ENCODE measurements at places on chromosomes 1 and 21.

- DNase-seq, result no peak
Observed at GRCh38 chr1:178361847-178362246, 134.9 kb downstream of the CLEC20A start.

DNA sequence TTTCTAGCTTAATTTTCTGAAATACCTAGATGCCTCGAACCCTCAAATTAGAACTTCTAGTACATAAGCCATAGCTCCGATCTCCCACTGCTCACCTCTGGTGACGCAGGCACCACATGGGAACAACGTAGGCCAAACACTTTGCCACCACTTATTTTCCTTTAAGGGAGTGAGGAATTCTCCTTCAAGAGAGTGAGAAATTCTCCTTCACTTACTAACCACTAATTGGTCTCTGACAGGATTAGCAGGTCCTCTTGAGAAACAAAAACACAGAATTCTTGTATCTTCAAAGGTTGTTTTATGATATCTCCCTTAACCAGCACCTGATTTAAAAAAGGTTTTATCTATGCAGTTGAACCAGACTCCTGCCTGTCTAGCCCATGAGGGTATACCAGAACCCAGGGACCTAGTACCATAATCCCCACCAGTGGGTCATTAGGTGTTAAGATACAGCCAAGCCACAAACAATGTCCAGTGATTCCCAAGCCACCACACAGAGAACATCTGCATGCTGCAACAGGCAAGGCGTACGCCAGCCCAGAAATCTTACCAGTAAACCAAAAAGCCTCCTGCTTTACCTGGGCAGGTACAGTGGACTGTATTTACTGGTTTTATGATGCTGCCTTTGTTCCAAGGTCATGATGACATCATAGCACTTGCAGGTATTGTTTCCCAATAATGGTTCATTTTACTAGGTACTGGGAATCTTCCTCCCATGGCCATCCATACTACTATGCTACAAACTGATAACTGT lies 20.3 kb upstream of the CXADR start:
- DNase-seq, result no peak

DNA sequence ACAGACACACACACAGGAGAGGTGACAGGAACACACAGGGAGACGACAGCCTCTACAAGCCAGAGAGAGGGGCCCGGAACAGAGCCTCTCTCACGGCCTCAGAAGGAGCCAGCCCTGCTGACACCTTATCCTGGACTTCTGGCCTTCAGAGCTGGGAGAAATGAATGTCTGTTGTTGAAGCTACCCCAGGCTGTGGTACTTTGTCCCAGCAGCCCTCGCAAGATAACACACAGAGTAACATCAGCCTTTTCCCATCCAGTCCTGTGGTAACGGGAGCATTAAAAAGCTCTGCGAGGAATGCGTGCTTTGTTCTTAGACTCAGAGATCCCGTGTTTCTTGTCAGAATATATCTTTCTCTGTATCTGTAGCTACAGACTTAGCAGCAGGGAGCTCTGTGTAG lies 131.2 kb downstream of the SIM2 start:
- DNase-seq, result no peak

DNA sequence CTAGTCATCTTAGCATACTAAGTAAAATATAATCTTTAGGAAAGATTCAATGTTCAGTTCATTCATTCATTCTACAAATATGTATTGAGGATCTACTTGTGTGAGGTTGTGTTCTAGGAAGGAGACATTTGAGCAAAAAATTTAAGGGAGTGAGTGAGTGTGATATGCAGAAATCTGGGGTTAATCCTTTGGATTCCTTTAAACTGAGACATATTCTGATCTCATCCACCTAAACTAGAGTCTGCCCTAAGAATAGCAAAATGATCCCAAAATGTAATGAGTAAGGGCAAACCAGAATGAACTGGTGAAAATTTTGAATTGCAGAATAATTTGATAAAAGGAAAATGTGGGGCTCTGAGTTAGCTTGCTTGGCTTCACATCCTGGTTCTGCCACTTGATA lies 8.6 kb downstream of the UBE2U start:
- no peak for DNase-seq

GRCh38 chr21:16307256-16307655 lies 577.5 kb downstream of the USP25 start:
- no peak for DNase-seq

DNA sequence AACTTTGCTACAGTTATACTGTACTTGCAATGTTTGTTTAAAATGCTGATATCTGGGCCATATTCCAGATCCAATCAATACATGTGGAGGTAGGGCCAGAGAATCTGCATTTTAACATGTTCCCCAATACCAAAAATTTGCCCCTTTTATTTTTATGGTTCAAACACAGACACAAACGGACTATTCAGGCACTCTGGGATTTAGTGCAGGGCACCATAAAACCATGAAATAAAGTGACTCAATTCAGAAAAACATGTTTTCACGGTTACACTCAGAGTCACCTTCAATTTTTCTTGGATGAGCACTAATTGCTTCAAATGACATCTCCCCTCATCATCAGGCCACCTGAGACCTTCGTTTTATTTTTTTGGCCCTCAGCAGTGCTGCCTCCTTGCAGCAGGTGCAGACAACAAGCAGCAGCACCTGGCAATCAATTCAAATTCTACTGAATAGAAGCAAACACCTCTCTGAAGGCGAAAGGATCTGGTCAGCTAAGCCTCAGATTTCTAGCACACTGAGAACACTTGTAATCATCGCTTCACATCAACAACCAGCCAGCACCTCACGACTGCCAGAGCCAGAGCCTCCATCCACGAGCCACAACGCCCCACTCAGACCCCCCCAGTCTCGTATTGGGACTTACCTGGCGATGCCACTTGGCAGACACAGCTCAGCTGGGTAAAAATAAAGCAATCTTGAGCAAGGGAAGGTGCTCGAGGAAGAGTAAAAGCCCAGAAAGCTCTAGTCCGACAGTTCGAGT lies 1.1 kb downstream of the ERO1B start:
- peak; percentile 41 for DNase-seq

DNA sequence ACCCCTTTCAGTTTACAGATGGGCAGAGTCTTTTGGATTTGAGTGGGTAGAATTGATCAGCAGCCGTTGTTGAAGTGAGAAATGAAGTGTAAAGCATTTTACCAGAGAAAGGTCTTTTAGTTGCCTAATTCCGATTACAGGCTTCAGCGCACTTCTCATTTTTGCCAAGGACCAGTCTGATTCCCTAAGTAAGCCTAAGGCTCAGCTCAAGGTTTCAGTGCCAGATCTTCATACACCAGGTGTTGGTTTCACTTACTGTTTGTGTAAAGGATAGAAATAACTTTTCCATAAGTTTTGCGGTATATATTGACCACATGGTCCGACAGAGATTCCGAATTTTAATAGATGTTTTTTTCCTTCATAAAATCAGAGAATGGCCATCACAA lies 83.9 kb upstream of the BMP8A start:
- no peak for DNase-seq

- DNase-seq, result no peak
Observed at GRCh38 chr1:3195480-3195815, 126.4 kb downstream of the PRDM16 start.

GRCh38 chr1:58739856-58740466 lies 40.1 kb upstream of the MYSM1 start:
- no peak for DNase-seq

DNA sequence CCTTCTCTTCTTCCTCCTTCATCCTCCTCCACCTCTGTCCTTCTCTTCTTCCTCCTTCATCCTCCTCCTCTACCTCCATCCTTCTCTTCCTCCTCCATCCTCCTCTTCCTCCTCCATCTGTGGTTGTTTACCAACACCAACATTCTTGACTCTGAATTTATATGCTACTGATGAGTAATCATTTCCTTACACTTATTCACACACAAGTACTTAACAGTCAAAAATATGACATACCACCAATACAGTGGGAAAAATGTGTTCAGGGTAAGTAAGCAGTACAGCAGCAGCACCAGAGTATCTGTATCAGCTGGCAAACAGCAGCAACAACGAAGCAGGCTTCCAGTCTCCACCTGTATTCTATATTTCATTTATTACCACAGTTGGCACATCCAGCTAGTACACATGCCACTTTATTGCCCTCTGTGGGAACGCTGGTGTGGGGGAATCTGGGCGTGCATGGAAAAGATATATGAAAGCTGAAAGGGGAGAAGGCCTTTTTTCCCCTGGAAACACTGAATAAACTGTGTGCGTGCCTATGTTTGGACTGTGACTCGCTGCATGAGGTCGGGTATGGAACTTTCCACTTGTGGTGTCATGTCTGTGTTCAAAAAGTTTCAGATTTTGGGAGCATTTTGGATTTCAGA lies 16.0 kb downstream of the ADSS2 start:
- DNase-seq, result peak; percentile 20

- peak; percentile 43 for DNase-seq
Observed at GRCh38 chr1:44467566-44467965, 62.5 kb downstream of the RNF220 start.

DNA sequence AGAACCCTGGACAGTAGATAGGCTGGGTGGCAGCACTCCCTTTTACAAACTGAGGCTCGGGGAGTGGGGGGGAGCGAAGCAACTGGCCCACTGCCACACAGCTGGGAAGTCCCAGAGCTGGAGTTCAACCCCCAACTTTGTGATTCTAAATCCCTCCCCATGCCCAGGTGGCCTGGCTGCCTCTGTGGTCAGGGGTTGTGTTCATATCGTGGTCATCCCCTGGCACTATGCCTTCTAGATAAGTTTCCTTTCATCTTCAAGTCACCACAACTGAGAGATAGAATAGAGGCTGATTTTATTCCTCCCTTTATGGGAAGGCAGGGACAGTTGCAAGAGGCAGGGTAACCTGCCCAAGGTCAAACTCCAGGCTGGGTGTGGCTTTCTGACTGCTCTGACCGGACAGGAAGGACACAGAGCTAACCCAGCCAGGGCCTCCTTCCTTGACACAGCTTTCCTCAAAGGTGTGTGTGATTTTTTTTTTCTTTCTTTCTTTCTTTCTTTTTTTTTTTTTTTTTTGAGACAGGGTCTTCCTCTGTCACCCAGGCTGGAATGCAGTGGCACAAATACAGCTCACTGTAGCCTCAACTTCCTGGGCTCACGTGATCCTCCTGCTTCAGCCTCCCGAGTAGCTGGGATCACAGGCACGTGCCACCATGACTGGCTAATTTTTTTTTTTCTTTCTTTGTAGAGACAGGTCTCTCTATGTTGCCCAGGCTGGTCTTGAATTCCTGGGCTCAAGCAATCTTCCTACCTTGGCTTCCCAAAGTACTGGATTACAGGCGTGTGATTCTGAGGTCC lies 18.4 kb upstream of the TNFRSF1B start:
- no peak for DNase-seq

- peak; percentile 64 for DNase-seq
Observed at GRCh38 chr1:237235091-237235490, 193.1 kb downstream of the RYR2 start.

DNA sequence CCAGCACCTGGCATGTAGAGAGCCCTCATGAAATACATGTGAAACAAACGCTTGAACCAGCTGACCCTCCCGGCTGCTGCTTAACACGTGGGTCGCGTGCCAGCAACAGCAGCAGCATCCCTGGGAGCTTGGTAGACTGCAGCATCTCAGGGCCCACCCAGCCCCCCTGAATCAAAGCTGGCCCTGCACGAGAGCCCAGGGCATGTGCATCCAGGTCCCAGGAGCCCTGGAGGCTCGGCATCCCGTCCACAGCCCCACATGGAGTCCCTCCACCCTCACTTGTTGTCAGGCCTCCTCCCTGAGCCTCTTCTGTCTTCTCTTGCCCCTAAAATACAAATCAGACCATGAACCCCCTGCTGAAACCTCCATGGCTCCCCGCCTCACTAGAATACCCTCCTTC lies 123.1 kb downstream of the MATN1 start:
- DNase-seq, result no peak

GRCh38 chr1:208127792-208128529 lies 116.2 kb downstream of the PLXNA2 start:
- no peak for DNase-seq

GRCh38 chr1:22297999-22298398 lies 153.7 kb upstream of the ZBTB40 start:
- DNase-seq, result no peak

- DNase-seq, result no peak
Observed at GRCh38 chr1:90340606-90341005, 345.7 kb downstream of the ZNF326 start.

DNA sequence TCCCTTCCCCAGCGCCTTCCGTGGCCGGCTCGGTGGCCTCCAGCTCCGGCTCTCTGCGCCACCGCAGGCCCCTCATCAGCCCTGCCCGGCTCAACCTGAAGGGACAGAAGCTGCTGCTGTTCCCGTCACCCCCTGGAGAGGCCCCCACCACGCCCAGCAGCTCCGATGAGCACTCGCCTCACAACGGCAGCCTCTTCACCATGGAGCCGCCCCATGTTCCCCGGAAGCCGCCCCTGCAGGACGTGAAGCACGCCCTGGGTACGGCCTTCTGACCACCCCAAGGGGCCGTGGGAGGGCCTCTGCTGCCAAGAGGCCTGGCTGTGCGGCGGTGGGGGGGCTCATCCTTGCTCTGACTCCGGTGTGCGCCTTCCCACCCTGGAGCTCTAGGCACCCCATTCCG lies 21.8 kb downstream of the TMEM201 start:
- DNase-seq, result no peak

DNA sequence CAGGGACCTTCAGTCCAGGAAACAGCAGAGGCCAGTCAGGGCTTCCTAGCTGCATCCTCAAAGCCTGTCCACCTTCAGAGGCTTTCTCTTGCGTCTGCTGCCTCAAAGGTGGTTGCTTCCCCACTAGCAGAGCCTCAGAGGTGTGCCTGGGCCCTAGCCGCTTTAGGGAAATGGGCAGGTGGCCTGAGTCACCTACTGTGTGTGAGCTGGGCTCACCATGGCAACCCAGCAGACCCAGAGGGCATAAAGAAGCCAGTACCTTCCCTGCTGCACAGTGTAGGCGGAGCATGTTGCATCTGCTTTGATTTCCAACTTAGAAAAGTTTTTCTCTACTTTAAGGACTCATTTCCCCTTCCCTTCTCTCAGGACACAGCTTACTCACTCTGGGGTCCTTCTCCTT lies 12.5 kb downstream of the SLC9A1 start:
- no peak for DNase-seq

- no peak for DNase-seq
Observed at GRCh38 chr1:203624341-203624712, 2.3 kb upstream of the ATP2B4 start.

DNA sequence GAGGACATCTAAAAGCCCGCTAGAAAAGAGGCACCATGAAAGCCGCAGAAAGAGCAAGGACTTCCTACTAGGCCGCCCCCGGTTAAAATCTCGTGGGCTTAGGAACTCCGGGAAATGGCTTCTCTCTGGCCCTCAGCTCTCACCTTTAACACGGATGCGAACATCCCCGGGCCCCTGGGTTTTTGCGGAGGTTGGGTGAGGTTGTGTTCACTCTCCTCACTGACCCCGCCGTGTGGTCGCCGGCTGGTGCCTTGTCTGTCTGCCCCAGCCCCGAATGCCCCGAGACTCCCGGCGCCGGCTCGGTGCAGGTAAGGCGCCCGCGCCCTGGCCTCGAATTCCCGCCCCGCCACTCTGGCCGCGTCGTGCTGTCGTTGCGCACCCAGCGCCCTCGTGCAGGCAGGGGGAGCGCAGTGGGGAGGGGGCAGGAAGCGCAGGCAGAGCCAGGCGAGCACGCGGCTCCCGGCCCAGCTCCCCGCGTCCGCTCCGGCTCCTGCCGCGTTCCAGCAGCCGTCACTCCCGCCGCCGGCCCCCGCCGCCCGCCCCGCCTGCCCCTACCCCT lies at the start of gene SHISAL2A:
TSS of gene SHISAL2A (plus strand) at position 437 of the 559 bp plus-strand sequence. CDS start 326 bp downstream, outside the sequence.
- DNase-seq, result no peak

GRCh38 chr21:35780983-35781382 lies 279.3 kb downstream of the SETD4 start:
- no peak for DNase-seq

GRCh38 chr1:165873481-165873880 lies 46.1 kb downstream of the UCK2 start:
- no peak for DNase-seq

- no peak for DNase-seq
Observed at GRCh38 chr1:182227864-182228547, 163.6 kb downstream of the GLUL start.

GRCh38 chr1:44705938-44706337 lies 25.0 kb downstream of the RNU5D-1 start:
- DNase-seq, result no peak

Measured in right hindlimb (tissue), 1 donor.